ENCODE measurements at places on chromosomes 2 and 18.

- no peak for DNase-seq
Measured at GRCh38 chr2:211494085-211494484, 937.7 kb downstream of the CPS1 start.

GRCh38 chr18:27181726-27182125 lies 3.4 kb downstream of the CHST9 start:
- DNase-seq: no peak

GRCh38 chr2:101047075-101047766 lies 45.1 kb downstream of the RPL31 start:
- DNase-seq: no peak

GRCh38 chr18:6741786-6742185 lies 12.3 kb downstream of the ARHGAP28 start:
- no peak for DNase-seq

DNA sequence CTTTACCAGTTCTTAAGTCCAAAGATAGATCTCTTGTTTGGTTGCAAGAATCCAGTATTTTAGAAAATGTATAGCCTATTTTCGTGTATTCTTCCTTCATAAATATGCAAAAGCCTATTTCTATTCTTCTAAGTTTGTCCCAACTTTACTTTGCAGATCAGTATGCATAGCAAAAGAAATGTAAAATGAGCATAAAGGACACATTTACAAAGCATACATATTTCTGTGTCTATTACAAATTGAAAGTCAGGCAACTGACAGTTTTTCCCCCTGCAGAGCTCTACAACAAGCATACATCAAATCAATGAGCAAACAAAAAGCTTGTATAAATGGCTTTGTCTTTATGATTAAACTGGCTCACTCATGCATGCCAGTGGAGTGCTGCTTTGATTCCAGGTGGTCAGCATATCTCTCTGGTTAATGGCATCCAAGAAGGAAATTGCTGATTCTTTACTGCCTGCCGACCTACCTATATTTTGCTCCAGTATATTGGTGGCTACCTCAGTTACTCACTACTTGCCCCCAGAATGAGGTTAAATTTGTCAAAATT lies 10.0 kb upstream of the VPS54 start:
- DNase-seq: no peak

DNA sequence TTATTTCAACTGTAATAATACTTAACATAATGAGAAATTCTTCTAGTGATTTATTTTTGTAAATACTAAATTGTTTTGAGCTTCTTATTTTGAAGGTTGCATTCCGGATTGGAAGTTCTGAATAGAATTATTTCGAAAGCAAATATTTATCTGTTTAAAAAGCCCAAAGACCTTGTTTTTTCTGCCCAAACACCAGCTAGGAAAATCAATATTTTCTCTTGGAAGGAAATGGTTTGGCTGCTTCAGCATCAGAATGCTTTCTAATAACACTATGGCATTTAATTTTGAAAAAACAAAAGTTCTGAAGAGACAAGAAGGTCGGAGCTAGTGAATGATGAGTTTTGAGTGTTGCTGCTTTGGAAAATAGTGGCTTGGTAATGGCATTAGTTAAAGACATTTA lies 303.9 kb upstream of the KCNJ3 start:
- no peak for DNase-seq

DNA sequence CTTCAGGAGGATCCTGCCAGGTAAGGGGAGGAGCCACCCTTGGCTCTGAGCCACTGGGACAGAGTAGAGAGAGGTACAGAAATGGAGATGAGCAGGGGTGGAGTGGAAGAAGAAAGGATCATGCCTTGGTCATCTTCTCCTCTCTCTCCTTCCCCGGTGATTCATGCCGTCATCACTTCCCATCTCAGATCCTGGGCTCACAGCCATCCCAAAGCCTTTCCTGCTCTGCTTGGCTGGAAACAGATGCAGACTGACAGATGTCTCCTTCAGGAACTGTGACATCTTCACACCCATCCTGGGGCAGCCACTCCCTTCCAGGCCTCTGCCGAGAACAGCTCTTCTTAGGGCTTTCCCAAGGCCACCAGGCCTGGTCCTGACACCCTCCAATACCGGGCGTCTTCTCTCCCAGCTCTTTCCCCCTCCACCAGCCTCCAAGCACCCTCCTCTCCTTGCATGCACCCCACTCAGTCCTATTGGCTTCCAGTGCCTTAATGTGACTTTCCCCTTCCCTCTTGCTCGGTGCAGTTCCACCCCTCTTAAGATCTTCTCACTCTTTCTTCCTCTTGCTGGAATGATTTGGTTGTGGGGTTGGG lies 58.3 kb upstream of the TNP1 start:
- DNase-seq: no peak

- DNase-seq: peak; percentile 44
Measured at GRCh38 chr2:46535360-46535759, 56.0 kb downstream of the TMEM247 start.

GRCh38 chr2:193276069-193276468 lies 1081.3 kb upstream of the TMEFF2 start:
- no peak for DNase-seq

DNA sequence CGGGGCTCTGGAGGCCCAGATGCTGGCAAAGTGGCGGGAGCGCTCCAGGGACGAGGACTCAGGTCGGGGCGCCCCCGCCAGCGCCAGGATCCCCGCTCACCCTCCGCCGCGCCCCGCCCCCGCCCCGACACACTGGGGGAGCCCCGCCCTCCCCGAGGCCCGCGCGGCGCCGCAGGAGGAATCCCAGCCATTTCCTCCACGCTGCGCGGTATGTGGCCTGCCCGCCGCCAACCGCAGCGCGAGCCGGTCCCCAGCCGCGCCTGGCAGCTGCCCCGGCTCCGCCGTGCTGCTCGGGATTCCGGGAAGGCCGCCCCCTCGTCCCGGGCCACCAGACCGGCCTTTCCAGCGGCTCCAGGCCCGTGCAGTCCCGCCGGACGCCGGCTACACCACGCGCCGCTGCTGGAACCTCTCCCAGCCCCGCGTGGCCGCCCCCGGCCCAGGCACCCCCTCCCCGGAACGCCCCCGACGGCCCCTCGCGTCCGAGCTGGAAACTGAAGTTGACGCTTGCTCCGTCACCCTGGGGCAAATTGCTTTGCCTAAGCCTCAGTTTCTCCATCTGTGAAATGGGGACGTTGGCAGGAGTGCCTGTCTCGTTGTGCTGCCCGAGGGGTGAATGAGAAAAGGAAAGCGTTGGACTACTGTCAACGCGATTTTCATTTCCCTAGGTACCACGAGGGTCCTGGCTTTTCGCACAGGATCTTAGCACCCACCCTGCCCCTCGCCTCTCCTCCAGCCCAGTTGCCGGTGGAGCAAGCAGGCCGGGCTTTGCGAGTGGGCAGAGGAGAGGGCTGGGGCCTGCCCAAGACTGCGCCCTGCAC lies 53.6 kb downstream of the PKDCC start:
- peak; percentile 64 for DNase-seq

DNA sequence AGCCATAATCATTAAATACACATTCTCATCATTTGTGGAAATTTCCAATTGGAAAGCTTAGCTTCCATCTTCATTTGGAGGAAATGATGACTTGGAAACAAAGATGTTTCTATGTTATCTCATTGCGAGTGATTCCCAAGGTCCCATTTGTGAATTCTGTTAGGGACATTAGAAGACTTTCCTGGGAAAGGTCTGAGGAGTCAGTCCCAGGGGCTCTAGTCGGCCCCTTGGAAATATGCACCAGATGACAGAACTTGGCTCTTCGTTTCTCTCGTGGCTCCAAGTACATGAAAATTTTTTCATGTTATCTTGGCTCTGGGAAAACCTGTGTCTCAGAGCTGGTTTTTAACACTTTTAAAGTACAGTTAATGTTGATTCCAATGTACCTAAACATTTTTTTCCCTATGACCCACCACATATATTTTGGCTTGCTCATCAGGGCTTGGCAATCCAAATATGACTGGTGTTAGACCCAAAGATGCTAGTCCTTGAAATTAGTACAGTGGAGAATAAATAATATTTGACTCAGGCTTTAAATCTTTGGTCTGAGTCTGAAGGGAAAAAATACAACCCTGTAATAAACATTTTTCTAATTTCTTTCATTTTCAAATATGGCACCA lies 15.4 kb upstream of the CAVIN2 start:
- no peak for DNase-seq

GRCh38 chr2:9565436-9566153 lies 10.0 kb upstream of the ADAM17 start:
- DNase-seq: no peak

DNA sequence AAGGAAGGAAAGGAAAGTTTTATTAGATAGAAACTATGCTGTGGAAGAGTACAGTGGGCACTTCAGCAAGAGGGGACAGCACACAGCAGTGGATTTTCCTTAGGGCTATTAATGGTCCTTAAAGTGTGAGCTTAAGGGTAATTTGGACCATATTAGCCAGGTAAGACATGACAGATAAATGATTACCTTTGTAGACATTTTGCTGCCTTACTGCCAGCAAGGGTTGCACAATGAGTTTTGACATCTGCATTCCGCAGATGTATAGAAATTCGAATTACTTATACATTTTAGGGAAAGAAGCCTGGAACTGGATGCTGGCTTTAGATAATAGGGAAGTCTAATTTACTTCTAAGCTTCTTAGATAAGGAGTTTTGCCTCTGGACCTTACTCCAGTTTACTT lies 14.0 kb upstream of the UBE2F start:
- DNase-seq: no peak

GRCh38 chr2:15907461-15908324 lies 32.7 kb upstream of the MYCN start:
- no peak for DNase-seq

DNA sequence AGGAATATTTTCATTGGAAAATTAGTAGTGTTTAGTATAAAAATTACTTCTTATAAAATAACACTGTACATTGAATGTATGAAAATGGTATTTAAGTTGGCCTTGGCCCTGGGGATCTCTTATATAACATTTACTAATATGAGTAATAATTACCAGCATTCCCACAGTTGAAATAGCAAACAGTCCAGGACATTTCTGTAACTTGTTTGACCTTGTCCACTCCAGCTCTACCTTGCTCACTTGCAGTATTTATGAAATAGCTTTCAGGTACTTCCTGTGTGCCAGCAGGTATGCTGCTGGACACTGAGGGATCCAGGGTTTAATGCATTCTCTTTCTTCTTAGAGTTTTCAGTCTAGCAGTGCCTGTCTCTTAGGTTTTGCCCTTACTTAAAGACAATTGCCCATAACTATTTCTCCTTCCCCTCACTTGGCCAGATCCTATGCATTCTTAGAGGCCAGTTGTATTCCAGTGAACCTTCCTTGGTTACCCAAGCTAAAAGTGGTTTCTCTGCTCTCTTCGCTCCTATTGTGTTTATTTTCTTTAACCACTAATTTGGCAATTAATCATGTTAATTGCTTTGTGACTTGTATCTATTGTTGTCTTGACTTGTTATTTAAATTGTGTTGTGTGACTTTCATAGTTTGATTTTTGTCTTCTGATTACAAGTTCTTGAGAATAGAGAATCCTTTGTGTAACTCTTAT lies 25.9 kb downstream of the BABAM2 start:
- DNase-seq: no peak

DNA sequence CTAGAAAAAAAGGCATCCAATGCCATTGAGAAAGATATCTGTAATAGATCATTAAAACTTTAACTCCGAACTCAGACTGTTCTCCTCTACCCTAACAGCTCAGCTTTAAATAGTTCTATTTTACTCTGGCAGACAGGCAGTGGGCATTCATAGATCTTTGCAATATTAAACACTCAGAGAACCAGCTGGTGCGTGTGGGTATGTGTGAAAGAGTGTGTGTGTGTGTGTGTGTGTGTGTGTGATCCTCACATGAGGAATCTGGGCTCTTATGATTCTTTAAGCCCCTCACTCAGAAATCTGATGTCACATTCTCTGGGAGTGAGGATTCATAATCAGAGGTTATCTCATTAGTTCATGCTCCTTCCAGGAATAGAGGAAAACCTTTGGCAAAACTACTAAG lies 144.3 kb downstream of the KCNH7 start:
- no peak for DNase-seq

DNA sequence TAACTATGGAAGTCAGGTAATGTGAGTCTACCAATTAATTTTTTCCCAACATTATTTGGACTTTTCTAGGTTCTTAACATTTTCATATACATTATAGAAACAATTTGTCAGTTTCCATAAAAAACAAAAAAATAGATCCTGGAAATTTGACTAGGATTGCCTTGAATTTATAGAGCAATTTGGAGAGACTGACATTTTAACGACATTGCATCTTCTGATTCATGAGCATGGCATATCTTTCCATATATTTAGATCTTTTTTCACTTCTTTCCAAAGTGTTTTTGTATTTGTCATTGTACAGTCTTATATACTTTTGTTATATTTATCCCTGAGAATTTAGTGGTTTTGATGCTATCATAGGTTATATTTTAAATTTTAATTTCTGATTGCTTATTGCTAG lies 42.0 kb downstream of the ANKRD12 start:
- no peak for DNase-seq

GRCh38 chr2:213175673-213176247 lies 24.3 kb upstream of the IKZF2 start:
- DNase-seq: no peak

GRCh38 chr2:206619011-206619410 lies 23.3 kb upstream of the FAM237A start:
- DNase-seq: no peak

DNA sequence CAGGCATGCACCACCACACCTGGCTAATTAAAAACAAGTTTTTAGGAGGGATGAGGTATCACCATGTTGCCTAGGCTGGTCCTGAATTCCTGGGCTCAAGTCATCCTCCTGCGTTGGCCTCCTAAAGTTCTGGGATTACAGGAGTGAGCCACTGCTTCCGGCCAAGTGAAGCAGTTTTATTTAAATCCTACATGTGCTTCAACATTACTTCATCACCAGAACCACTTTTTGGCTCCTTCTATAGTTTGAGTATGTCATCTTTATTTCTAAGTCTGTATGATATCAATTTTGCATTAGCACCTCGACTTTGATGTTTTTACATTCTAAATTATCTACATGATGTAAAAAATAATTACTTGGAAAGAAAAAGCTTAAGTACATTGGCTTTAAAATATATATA lies 144.3 kb downstream of the FMNL2 start:
- DNase-seq: no peak

All from stimulated activated naive CD8-positive, alpha-beta T cell treated with anti-CD3 and anti-CD28 coated beads, Interleukin-15, Interleukin-2, amounts not matched to agents 100 U/mL and 50 U/mL, for 24 hours (primary cell).